Transverse colon (tissue), 4 donors: ENCODE measurements at places on chromosomes 13 and 19. TPM values are rescaled to one million over a fixed set of nuclear protein-coding genes. Genes with fewer than 3 reads are reported as not detected.

The ATP4B gene
- not detected for total RNA-seq

GRCh38 chr19:38433268-38433733, at the start of gene RYR1:
Gene RYR1, plus strand, starts transcription at chr19:38433691. Its CDS starts 139 bp downstream, at chr19:38433830.
- no peaks in the 10 kb centered on the region for H3K36me3 ChIP-seq
- H3K27me3 ChIP-seq, result peaks cover 45% of the 10 kb centered on the region
- no peak within 1 kb of the TSS for H3K4me3 ChIP-seq
- no peaks in the 10 kb centered on the region for H3K4me1 ChIP-seq

DNA sequence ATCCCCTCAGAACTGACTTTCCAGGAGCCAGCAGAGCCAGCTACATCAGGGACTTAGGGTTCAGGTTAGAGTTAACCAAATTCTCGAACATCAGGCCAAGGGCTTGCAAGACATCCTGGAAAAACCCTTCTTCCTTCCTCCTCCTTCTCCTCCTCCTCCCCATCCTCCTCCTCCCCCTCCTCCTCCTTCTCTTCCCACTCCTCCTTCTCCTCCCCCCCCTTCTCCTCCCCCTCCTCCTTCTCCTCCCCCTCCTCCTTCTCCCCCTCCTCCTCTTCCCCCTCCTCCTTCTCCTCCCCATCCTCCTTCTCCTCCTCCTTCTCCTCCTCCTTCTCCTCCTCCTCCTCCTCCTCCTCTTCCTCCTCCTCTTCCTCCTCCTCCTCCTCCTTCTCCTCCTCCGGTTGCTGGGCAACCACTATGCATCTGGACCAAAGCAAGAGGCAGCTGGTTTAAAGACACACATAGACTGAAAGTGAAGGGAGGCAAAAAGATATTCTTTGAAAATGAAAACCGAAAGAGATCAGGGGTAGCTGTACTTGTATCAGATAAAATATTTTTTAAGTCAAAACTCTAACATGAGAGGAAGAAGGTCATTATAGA, 5.9 kb upstream of the CCL25 start:
- H3K4me1 ChIP-seq, result peaks cover 3% of the 10 kb centered on the region
- H3K36me3 ChIP-seq, result no peaks in the 10 kb centered on the region
- no peak for DNase-seq
- H3K4me3 ChIP-seq, result no peak overlapping the region
- H3K27me3 ChIP-seq, result peaks cover 5% of the 10 kb centered on the region

The LPAR2 gene
- total RNA-seq, result 36.9 TPM

- DNase-seq, result no peak
- H3K27me3 ChIP-seq, result no peaks in the 10 kb centered on the region
- H3K4me1 ChIP-seq, result no peaks in the 10 kb centered on the region
- H3K27ac ChIP-seq, result no peak overlapping the region
- no peak overlapping the region for H3K4me3 ChIP-seq
Observed at GRCh38 chr13:107586216-107586615, 629.1 kb downstream of the LIG4 start.

DNA sequence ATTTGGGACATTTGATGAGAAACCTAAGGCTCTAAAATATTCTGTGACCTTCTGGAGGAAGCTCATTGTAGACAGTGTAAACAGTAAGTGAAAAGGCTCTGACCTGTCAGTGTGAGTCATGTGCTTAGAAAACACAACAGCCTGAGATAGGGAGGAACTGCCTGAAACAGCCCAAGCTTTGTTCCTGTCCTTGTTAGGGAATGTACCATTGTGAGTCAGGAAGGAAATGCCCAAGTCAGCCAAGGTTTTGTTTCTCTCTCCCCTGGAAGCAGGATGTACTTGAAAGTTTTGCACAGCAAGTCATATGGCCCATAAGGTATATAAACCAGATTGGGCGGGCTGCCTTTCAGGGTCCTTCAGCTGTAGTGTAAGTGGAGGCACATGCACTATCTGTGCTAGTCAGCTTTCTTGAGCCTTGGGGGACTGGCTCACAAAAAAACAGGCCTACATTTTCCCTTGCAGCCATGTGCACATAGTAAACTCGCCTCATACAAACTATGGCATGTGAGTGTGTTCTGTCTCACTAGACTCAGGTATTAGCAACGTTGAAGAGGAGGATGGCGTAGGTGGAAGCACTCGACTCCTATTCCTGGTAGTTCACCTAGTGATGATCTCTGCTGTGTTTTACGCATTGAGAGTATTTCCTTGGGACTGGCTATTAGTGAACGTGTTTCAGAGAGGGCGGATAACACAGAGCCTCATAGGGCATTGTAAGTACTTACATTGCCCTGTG, 141.2 kb upstream of the KLHL1 start:
- H3K27ac ChIP-seq, result no peak overlapping the region
- H3K27me3 ChIP-seq, result no peaks in the 10 kb centered on the region
- no peaks in the 10 kb centered on the region for H3K4me1 ChIP-seq
- no peak overlapping the region for H3K4me3 ChIP-seq
- no peaks in the 10 kb centered on the region for H3K36me3 ChIP-seq

- DNase-seq, result no peak
- no peak overlapping the region for H3K4me3 ChIP-seq
- H3K36me3 ChIP-seq, result no peaks in the 10 kb centered on the region
- H3K27ac ChIP-seq, result no peak overlapping the region
- peaks cover 18% of the 10 kb centered on the region for H3K27me3 ChIP-seq
Observed at GRCh38 chr19:279231-279630, 12.0 kb downstream of the PLPP2 start.

DNA sequence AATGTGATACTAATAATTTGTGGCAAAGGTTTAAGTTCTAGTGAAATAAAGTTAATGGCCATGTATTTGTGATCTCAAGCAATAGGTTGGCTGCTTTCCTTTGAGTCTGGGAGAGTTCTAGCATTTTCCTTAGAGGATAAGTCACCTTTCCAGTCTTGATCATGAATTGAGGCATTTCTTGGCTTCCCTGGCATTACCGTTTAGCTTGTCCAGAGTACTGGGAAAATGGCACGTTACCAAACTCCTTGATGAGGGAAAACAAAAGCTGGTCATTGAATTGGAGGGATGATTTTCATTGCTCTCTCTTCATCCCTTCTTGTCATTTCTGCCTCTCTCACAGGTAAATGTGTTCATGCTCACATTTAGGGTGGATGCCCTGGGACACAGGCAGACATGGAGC, 34.0 kb upstream of the SPRY2 start:
- H3K27me3 ChIP-seq, result no peaks in the 10 kb centered on the region
- H3K36me3 ChIP-seq, result no peaks in the 10 kb centered on the region
- H3K4me1 ChIP-seq, result no peaks in the 10 kb centered on the region
- no peak for DNase-seq

DNA sequence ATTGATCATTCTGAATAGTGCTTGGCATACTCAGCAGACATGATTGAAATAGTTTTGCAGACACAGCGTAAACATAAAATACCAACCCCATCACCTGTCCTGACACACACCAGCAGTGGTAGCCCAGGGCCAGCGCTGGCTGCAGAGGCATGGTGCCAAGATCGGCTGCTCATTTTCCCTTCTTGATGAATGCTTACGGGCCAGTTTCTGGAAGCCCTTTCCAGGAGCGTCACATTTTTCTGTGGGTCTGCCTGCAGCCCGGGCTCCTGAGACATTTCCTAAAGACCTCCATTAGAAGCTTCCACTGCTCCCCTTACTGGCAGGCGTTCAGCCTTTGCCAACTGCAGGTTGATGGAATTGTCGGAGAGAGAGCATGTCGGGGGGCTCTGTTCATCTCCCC, 48.6 kb downstream of the CHST8 start:
- H3K36me3 ChIP-seq, result no peaks in the 10 kb centered on the region
- H3K27me3 ChIP-seq, result no peaks in the 10 kb centered on the region
- no peak overlapping the region for H3K27ac ChIP-seq

DNA sequence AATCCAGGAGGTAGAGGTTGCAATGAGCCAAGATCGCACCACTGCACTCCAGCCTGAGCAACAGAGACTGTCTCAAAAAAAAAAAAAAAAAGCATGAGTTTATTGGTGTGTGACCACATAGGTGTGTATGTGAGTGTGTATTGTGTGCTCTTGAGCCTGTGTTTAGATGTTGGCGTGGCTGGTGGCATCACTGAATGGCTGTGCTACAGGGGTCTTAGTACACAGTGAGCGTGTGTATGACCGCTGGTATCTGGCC, 2.5 kb downstream of the SLC1A5 start:
- H3K27ac ChIP-seq, result peak overlapping the region; percentile 96
- H3K4me1 ChIP-seq, result peaks cover 2% of the 10 kb centered on the region
- peaks cover 11% of the 10 kb centered on the region for H3K36me3 ChIP-seq

GRCh38 chr13:43389573-43389972, 366.2 kb downstream of the DNAJC15 start:
- H3K27ac ChIP-seq, result no peak overlapping the region
- DNase-seq, result no peak
- H3K27me3 ChIP-seq, result no peaks in the 10 kb centered on the region

The NCR1 gene
- total RNA-seq, result not detected

- H3K27me3 ChIP-seq, result peaks cover 76% of the 10 kb centered on the region
- H3K36me3 ChIP-seq, result no peaks in the 10 kb centered on the region
- DNase-seq, result peak; percentile 60
- H3K27ac ChIP-seq, result no peak overlapping the region
- no peaks in the 10 kb centered on the region for H3K4me1 ChIP-seq
- H3K4me3 ChIP-seq, result no peak overlapping the region
Observed at GRCh38 chr19:1690699-1691307, 38.4 kb upstream of the TCF3 start.

The FFAR1 gene
- 0.32 TPM for total RNA-seq

The RCBTB2 gene
- total RNA-seq, result 8.1 TPM

DNA sequence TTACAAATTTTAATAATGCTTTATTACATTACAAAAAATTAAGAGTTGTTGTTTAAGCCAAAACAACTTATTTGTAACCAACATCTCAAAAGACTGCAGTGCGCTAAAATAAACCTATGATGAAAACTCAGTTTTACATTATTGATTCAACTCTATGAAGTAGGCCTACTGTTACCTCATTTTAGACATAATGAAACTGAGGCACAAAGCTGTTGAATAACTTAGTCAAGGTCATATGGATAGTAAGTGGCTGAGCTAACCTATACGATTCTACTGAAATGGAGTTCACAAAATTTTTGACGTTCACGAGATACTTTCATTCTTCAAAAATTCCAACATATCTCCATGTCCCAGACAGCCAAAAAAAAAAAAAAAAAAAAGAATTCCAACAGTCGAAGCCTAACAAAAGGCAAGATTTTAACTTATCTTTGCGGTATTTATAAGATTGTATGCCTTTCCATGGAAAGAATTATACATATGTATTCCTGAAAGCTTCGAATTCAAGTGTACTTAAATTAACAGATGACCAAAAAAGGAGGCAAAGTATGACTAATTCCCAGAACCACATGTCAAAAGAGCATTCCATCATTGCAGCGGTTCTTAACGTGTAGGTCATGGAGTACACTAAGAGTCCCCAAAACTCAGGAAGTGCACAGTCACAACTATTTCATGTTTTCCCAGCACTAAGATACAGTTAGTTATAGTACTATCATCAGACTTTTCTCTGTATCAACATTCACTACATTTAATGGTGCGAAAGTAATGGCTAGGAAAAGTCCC, 69.4 kb downstream of the PSPC1 start:
- H3K27ac ChIP-seq, result no peak overlapping the region
- H3K27me3 ChIP-seq, result no peaks in the 10 kb centered on the region
- no peak overlapping the region for H3K4me3 ChIP-seq
- DNase-seq, result no peak
- no peaks in the 10 kb centered on the region for H3K36me3 ChIP-seq
- H3K4me1 ChIP-seq, result no peaks in the 10 kb centered on the region

The FAM216B gene
- total RNA-seq, result not detected

DNA sequence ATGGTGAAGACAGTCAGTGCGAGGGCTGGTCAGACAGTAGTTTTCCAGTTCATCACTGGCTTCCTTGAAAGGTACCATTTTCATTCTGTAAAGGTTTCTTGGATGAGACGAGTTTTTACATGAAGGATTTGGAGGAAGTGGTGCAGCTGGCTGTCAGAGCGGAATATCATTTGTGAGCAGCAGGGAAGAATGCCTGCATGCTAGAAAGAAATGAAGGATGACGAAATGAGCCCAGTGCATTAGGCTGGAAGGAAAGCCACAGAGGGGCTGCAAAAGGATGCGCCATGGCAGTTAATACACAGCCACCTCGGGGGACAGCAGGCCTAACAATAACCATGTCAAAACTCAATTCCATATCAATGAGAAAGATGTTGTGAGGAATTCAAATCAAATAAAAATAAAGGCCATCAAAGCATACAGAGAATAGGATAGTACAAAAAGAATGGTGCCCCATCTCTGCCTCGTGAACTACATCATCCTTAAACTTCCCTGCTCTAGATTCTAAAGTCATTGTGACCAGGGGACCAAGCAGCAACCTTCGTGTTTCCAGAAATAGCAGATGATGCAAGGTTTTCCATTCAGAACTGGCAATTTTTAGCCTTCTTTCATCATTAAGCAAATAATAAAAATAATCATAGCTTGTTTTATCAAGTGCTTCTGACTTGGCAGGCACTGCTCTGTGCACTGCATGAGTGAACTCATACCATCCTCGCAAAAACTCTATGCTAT, 504.2 kb downstream of the RFC3 start:
- no peaks in the 10 kb centered on the region for H3K27me3 ChIP-seq
- no peak for DNase-seq
- no peaks in the 10 kb centered on the region for H3K36me3 ChIP-seq

The TNNT1 gene
- total RNA-seq, result 1.6 TPM

The STOML3 gene
- 0.55 TPM for total RNA-seq

- no peaks in the 10 kb centered on the region for H3K27me3 ChIP-seq
- H3K27ac ChIP-seq, result no peak overlapping the region
- H3K4me3 ChIP-seq, result no peak overlapping the region
Observed at GRCh38 chr13:110819203-110820014, 95.5 kb downstream of the ANKRD10 start.
